ENCODE measurements at places on chromosomes 3 and 15.

DNA sequence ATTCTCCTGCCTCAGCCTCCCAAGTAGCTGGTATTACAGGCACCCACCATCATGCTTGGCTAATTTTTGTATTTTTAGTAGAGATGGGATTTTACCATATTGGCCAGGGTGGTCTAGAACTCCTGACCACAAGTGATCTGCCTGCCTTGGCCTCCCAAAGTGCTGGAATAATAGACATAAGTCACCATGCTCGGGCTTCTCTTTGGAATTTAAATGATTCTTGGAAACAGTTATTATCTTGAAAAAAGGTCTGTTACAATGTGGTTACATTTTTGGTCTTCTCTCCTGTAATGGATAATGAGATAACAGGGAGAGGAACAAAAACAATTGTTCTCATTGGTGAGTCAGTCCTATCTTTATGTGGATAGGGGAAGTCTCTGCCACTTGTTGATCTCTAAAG, 59.8 kb upstream of the AADACL2 start:
- DNase-seq = no peak

DNA sequence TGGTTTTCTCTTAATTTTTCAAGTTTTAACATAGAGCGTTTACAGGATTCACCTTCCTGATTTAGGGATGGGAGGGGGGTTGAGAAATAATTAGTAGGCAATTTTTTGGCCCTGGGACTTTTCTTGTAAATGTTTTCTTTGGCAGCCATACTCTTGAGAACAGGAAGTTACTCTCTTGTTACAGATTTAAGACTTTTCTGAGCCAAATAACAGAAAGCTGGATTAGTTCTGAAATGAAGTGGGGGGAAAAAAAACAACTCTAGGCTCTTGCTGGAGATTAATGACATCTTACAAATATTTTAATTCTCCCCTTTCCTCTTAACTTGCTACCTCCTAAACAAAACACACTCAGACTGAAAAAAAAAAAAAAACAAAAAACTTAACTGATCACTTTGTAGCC, 13.8 kb upstream of the POLR2M start:
- DNase-seq = no peak

DNA sequence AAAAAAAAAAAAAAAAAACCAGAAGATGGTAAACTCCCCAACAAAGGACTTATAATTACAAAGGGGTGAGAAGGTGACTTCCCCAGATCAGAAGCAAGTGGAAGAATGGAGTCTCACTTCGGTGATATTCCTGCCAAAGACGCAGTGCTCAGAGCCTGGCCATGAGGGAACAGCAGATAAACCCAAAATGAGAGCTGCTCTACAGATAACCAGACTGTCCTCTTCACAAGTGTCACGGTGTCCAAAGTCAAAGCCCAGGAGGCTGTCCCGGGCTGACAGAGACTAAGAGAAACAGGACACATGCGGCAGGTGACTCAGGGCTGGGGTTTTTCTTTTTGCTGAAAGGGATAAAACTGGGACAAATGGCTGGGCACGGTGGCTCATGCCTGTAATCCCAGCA, 48.8 kb downstream of the HMCES start:
- DNase-seq = no peak

DNA sequence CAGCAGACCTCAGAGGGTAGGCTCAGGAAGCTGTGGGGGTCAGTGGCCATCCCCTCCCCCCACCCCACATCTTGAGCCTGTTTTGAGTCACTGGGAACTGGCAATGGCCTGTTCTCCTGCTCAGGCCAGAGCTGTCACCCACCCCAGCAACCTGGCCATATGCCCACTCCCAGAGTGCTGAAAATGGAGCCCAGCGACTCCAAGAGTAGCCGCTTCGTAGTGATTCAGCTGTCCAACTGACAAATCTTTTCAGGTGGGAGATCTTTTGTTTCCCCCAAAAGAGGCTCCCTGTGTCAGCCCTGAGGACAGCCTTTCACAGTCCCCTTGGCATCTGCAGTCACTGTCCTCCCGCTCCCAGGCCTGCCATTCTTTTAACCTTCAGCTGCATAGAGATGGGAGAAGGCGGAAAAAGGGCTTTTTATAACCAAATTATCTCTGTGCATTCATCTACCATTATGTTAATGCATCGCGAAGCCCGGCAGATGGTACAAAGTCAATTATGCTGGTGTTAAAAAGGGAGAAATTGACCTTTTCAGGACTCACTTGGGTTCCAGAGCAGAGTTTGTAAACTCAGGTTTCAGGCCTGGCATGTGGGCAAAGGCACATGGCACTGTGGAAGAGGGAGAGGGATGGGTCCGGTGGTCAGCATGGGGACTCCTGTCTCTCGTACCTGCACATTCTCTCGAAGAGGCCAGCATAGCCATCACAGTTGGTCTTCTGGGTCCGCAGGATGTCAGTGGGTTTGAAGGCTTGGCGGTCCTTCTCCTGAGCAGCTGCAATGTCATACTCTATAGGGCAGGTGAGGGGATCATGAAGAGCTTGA, 32.1 kb downstream of the KY start:
- no peak for DNase-seq

DNA sequence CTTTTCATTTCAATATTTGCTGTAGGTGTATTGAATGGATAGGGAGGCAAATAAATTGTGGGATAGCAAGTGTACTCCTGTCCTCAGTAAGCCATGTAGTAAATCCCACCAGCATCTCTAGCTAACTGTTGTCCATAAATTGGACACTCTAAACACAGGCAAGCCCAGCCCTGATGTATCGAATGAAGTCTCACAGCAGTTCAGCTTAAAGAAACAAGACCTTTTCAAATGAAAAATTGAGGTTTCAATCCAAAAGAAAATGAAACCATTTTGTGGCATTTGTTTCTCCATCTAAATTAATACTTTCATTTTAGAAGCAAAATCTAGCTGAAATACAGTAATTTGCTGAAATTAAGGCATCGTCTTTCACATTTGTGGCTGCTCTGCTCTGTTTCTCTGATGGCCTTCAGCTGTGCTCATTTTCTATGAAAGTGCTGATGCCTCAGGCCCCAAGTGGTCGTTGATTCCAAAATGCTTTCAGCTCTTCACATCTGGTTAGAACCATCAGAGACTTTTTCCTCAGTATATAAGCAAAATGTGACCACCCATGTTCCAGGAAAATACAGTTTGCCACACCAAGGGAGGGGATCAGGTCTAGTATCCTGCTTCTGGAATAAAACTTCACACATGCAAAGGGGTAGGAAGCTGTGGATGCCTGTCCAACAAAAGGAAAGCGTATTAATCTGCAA, 245.0 kb downstream of the ZMAT3 start:
- no peak for DNase-seq

GRCh38 chr3:30578986-30579579, 27.3 kb upstream of the TGFBR2 start:
- no peak for DNase-seq

DNA sequence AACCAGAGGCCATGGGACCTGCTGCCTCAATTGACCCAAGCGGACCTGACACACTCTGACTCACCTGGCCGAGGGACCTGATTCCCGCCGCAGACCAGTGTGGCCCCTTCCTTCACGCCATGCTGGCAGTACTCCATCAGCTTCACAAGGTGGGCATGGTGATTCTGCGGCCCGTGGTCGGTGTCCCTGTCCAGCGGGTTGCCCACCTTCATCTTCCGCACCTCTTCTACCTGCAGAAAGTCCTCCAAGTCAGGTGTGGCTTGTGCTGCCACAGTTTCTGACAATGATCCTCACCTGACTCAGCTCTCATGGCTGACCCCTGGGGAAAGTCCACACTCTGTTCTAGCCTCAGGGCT, 25.9 kb upstream of the SLC41A3 start:
- DNase-seq = no peak

GRCh38 chr3:58658508-58658907, 8.1 kb downstream of the FAM3D start:
- DNase-seq = no peak

DNA sequence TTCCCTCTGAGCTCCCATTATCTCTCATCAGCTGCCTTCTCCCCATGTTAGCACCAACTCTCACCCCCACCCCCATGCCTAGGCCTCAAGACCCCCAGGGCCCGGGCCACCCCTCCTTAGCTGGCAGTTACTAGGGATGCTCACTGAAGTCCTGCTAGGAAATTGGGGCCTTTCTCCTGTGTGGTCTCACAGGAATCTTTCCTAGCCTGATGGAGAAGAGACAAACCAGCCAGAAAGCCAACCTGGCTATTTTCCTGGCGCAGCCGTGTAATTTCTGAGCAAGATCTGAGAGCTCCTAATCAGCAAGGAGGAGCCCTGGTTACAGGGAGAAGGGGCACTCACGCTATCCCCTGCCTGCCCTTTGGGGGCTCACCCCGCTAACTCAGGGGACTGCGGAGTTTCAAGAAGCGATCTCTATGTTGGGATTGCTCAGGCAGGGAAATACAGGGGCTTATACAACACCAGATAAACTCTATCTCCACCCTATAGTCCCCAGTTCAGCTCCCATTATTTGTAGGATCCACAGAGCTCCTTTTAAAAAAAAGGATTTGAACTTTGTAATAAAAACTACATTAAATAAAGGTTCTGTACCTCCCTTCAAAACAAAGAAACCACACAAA, 25.2 kb downstream of the NR2F2 start:
- no peak for DNase-seq

DNA sequence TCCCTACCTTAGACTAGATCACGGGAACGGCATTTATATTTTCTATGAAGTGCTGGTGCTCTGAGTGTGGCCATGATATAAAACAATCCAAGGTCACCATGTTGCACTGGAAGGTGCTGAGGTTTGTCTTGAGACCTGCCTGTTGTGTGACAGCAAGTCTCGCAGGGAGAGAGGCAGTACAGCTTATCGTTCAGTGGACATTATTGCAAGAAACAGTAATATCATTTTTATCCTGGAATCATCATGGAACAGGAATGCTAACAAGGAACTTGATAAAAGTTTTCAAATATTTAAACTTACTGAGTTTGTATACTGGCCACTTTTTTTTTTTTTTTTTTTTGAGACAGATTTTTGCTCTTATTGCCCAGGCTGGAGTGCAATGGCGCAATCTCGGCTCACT, 40.0 kb upstream of the GCNT3 start:
- no peak for DNase-seq

- no peak for DNase-seq
Observed at GRCh38 chr3:44995142-44995770, 19.2 kb downstream of the EXOSC7 start.

DNA sequence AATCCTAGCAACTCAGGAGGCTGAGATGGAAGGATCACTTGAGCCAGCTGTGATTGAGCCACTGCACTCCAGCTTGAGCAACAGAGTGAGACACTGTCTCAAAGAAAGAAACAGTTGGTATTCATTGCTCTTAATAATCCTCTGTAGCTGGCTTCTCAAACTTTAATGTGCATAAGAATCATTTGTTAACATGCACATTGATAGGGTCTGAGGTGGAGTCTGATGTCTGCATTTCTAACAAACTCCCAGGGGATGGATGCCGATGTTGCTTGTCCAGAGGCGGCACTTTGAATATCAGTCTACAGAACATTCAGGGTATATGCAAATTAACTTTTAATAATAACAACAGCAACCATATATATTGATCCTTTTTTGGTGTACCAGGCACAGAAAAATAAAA, 39.9 kb downstream of the NKIRAS1 start:
- DNase-seq = no peak

GRCh38 chr3:158801201-158801600, 653 bp upstream of the MFSD1 start:
- DNase-seq = no peak

- no peak for DNase-seq
Observed at GRCh38 chr3:191963182-191963581, 502.2 kb downstream of the PYDC2 start.

DNA sequence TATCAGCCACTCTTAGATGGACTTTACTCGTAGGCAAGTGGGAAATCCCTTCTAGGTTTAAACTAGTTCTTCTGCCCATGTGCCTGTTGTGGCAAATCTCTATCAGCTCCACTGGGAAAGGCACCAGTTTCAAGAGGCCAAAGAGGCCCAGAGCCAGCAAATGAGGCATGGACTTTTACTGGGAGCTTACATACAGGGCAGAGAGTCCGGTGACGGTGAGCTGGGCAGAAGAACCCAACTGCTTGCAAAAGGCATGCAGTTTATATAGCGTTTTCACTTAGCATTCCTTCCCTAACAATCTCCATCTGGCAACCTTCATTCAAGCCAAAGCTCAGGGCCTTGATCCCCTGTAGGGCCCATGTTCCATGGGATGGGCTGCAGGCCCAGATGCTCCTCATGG, 93.0 kb upstream of the C3orf80 start:
- no peak for DNase-seq

- no peak for DNase-seq
Observed at GRCh38 chr3:55545995-55546394, 58.9 kb upstream of the WNT5A start.

GRCh38 chr15:22780267-22780666, 6.2 kb upstream of the NIPA1 start:
- no peak for DNase-seq

Data from amygdala (tissue), 56 donors.